ENCODE measurements at places on chromosomes 4 and X. TPM values are rescaled to one million over a fixed set of nuclear protein-coding genes. Genes with fewer than 3 reads are reported as not detected.

TBC1D19 gene
- total RNA-seq = 4.7 TPM

SLC9B2 gene
- total RNA-seq = 7.1 TPM

PROM1 gene
- total RNA-seq = 0.59 TPM

CXCL11 gene
- 0.13 TPM for total RNA-seq

POU4F2 gene
- not detected for total RNA-seq

BST1 gene
- 16.4 TPM for total RNA-seq

CSN1S1 gene
- total RNA-seq = not detected

KLHL15 gene
- 3.4 TPM for total RNA-seq

HOPX gene
- total RNA-seq = not detected

ARL9 gene
- total RNA-seq = not detected

PPP4R3C gene
- not detected for total RNA-seq

CDK16 gene
- 113 TPM for total RNA-seq

GK gene
- total RNA-seq = 1.9 TPM

Measured in A549 treated with Mapracorat at 1 μM for 4 hours (cell line).